CD4-positive, alpha-beta T cell treated with Interleukin-4 for 1 hour (primary cell): ENCODE measurements at places on chromosomes 3 and 15.

GRCh38 chr3:138776961-138777360, 57.8 kb downstream of the PIK3CB start:
- no peak for DNase-seq

GRCh38 chr3:58236527-58237237, 910 bp upstream of the ABHD6 start:
- no peak for DNase-seq

GRCh38 chr15:66592505-66593218, 26.9 kb upstream of the LCTL start:
- DNase-seq: no peak

DNA sequence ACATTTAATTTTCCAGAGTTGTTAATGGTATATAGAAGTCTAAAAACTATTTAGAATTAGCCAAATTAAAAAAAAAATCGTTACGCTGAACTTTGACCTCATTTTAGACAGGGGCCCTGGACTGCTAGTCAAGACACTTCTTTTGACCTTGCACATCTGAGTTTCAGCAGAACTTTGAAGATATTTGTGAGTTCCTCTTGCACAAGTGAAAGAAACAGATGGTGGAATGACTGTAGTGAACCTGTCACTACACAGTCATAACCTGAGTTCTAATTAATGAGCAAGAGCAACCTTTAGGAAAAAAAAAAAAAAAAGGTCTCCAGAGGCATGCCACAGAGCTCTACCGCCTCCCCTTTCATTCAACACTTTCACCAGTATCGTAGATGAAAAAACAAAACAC, 5.3 kb downstream of the MYO5C start:
- no peak for DNase-seq

DNA sequence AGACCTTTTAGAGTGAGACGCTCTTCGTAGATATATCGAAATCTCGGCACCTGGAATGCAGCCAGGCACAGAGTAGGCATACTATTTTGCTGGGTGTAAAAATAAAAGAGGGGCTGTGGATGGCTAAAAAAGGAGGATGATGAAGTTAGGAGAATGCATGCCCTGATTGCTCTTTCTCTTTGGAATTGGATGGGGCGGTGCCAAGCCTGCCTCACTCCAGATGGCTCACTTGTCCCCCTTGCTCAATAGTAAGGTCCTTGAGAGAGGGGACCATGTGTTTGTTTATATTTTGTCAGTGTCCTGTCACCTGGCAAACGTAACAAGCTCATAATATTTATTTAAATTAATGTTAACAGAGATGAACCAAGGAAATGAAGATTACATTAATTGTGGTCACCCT, 33.0 kb downstream of the SNRK start:
- DNase-seq: no peak
